ENCODE measurements at places on chromosomes 12 and 14.

DNA sequence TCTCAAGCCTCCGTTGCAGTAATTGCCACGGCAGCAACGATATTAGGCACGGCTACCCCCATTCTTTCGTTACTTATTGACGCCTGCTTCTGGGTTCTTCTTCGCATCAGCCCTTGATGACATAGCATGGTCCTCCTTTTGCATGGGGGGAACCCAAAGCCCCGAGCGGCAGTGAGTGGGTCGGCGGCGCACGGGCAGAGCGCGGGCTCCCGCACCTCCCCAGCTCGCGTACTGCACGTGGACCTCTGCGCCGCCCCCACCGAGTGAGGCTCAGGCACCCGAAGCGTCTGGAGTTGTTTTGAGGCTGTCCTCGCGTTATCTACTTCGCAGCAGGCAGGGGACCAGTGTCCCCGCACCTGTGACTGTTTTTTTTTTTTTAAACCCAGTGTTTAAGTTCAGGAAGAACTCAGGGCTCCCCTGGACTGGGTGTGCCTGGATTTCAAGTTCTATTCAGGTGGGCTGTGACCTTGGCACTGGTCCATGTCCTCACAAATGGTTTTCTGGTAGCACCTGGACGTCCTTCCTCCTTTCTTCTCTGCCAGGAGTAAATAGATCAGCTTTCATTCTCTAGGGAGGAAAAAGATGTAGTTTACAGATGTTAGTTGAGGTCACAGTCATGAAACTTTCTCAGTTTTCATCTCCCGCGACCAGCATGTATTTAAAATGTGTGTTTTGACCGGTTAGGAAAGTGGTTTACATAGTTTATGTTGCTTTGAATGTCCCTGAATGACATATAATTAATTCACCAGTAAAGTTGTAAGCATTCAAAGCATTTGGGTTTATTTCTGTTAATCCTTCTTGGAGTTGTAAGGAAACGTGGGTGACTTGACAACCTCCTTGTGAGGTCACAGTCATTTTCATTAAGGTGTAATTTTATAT is 1.4 kb upstream of the FOXN4 start:
- no peak for DNase-seq

- no peak for DNase-seq
Measured at GRCh38 chr12:127297327-127297726, 969.6 kb upstream of the TMEM132C start.

GRCh38 chr12:86660488-86661147 is 404.4 kb upstream of the MGAT4C start:
- no peak for DNase-seq

DNA sequence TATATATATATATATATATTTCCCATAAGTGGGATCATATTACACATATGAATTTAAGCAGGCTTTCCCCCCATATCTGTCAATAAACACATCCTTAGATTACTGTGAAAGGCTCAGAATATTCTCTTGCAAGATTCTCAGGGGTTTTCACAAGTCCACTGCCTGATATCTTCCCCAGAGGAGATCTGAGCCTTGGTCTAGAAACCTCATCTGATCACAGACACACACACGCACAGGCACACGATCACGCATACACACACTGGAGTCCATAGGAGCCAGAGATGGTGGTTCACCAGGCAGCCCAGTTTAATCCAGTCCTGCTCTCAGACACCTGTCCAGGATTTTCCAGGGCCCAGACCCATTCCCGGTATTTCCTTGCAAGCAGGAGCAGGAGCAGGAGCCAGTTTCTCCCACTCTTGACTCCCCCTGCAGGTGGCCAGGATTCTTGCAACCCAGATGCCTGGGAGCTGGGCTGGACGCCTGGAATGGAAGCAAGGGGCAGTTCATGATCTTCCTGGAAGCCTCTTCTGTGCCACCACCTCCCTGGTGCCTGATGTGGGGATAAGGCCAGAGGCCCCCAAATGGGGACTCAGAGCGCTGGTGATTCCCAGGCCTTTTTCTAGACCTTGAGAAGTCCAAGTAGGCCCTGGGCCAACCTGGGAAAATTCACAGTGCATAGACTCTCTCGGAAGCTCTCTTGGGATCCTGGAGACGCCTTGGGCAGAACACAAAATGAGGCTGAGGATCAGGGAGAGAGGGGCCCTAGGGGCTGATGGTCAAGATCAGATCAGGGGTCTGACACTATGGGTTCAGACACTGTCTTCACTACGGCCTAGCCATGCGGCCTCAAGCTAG is 16.5 kb upstream of the KRT78 start:
- DNase-seq, result no peak

- DNase-seq, result no peak
Measured at GRCh38 chr12:60752589-60752988, 1156.8 kb downstream of the SLC16A7 start.

GRCh38 chr14:89409961-89410360 is 7.1 kb downstream of the FOXN3 start:
- DNase-seq, result no peak

DNA sequence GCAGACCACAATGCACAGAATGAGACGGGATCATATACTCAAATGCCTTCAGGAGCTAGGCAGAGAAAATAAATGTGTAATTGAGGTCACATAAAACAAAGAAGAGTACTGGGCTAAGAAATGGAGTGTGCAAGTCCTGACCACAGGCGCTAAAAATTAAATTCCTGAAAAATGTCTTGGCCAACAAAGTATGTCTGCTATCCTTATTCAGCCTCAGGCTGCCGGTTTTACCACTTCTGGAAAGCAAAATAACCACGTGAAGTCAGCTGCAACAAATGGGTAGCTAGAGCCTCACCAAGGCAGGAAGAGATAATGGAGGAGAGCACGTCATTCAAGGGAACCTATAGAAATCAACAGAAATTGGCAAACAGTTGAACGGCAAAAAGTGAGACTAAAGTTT is 3.1 kb downstream of the PYGL start:
- no peak for DNase-seq

GRCh38 chr14:53963320-53964227 is 6.9 kb upstream of the BMP4 start:
- no peak for DNase-seq

- DNase-seq, result no peak
Measured at GRCh38 chr14:51604073-51604472, 47.6 kb upstream of the FRMD6 start.
